ENCODE measurements at places on chromosomes 13 and 19.

DNA sequence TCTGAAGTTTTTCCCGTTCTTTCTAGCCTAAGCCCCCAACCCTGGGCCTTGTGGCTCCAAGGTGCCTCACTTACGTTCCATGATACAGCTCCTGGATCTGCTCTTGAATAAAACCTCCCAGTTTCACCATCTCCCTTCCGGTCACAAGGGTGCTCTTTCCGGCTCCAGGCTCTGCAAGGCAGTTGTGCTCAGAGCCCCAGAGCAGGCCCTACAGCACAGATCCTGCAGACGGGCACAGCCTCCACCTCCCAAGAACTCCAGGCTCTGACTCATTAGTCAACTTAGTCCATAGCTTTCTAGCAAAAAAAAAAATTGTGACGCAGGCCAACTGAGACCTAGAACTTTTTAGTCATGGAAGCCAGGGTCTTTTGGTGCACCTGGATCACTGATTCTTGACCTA lies 33.9 kb upstream of the SLC7A10 start:
- no peak for DNase-seq

GRCh38 chr13:30529085-30529834 lies 63.5 kb upstream of the HMGB1 start:
- no peak for DNase-seq

GRCh38 chr13:111874981-111875380 lies 192.0 kb upstream of the SOX1 start:
- no peak for DNase-seq

GRCh38 chr13:64817691-64818090 lies 2412.4 kb downstream of the PCDH9 start:
- DNase-seq: no peak

DNA sequence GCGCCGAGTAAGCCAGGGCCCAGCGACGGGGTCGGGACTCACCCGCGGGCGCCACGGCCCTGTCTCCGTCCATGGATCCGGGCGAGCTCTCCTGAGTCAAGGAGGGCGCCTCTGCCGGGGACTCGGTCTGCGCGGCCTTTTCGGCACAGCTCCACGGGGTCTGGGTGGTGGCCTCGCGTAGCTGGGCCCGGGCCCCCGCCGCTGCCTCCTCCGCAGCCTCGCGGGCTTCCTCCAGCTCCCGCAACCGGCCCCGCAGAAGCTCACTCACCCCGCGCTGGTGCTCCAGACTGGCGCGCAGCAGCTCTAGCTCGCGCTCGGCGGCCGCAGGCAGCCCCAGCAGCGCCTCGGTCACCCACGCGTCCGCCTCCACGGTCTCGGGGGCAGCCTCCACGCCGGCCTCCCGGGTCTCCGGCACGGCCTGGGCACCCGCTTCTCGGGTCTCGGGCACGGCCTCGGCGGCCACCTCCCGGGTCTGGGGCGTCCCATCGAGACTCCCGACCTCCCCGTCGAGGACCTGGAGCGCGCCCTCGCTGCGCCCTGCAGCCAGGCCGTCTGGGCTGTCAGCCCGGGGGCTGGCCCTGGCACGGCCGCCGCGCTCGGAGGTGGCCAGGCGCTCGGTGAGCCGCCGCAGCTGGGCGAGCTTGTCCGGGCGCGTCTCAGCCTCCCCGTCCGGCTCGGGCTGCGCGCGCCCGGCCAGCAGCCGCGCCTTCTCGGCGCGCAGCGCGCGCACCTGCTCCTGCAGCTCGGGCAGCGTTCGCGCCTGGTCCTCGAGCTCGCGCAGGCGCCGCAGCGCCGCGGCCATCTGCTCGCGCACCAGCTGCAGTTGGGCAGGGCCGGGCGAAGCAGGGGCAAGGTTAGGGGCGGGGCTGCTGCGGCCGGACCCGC lies 8.4 kb downstream of the KANK3 start:
- DNase-seq: no peak

- DNase-seq: no peak
These were observed 1.6 kb downstream of the GATAD2A start for GRCh38 chr19:19406878-19407632.

DNA sequence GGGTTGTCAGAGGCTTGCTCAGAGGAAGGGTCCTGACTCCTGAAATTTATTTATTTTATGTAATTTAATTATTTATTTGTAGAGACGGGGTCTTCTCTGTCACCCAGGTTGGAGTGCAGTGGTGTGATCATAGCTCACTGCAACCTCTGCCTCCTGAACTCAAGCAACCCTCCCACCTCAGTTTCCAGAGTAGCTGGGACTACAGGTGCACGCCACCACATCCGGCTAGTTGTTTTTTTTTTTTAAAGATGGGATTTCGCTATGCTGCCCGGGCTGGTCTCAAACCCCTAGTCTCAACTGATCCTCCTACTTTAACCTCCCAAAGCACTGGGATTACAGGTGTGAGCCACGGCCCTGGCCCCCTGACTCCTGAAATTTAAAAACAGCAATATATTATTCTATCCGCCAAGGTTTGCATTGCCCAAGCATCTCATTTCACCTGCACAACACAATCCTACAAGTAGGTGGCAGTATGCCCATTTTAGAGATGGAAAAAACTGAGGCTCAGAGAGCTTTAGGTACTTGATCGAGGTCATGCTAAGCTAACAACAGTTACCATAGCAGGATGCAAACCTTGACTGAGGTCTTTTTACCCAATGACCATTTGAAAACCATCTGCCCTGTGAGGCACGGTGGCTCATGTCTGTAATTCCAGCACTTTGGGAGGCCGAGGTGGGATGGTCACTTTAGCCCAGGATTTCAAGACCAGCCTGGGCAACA lies 18.1 kb downstream of the ARHGEF18 start:
- no peak for DNase-seq

DNA sequence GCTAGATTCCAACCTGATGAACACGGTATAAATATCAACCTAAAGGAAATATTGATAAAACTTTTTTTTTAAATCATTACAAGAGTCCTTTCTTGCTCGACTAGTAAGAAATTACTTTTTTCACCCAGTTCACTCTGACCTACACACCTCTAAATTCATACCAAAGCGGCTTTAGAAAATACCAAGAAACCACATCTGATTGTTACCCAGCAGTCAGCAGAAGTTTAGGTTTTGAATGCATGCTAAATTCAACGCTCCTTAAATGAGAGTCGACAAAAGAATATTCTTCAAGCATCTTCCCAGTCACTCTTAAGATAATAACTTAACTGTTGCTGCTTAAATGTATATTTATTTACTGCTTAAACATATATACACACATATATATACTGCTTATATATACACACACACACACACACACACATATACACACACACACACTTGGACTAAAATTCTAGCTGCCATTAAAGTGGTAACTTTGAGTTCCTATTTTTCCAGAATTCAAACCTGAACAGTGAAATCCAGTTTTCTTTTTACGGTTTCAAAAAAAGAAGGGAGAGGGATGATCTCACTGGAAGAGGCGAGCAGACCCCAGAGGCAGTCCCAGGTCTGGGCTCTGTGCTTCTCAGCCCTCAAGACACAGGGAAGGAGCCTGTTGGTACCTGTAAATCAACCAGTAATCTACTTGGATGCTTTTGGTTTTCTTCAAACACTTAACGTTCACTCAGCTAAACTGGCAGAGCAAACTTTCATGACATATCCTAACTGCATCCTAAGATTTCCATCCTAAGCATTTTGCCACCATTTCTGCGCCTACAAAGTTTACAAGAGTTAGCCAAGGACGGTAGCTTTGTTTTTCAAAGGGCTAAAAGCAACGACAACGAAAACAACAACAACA lies 1.7 kb downstream of the STK24 start:
- DNase-seq: no peak

- no peak for DNase-seq
These were observed 156.9 kb upstream of the TSHZ3 start for GRCh38 chr19:31506102-31506501.

DNA sequence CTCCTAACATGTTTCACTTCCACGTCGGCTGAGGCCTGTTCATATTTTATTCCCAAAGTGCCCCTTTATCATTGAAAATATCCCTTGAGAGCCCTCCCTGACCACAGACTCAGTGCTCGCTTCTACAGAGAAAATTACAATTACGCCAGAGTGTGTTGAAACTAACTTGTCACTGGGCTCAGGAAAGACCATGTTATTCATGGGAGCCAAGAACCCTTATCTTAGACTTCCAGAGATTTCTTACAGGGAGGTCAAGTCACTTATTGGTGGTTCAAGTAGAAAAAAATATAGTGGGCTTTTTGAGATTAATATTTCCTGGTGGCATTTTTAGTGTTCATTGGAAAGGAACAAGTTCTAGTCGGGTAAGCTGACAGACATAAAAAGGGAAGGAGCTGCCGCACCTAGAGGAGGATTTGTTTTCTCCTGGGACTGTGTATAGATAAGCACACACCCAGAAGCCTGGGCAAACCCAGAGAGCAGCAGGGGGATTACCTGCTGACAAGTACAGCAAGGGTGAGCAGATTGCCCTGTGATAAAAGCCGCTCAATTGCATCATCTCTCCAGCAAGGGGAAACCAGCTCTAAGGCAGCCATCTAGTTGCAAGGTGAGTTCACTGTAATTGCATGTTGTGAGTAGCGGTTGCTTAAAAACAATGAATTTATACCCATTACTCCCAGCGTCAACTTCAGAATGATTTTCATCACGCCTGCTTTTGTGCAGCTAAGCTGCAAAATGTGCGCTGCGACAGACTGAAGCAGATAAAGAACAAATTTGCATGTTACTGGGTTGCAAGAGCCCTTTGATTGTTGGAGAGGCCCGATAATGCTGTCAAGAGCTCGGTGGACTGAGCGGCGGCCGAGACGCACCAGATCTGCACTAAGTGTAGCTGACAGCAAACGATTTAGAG lies 46.2 kb downstream of the DCT start:
- no peak for DNase-seq

DNA sequence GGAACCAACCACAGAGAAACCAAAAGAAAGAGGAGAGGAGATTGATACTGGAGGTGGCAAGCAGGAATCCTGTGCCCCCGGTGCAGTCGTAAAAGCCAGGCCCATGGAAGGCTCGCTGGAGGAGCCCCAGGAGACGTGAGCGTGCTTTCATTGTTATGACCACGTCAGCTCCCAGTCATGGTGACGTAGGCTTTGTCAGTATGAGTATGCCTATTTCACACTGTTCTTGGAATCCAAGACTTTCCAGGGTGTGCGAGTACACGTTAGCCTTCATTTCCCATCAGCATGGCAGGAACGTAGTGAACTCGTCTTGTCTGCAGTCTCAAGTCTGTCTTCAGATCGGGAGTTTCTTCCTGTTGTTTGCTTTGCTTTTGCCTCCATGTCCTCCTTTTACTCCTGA lies 15.4 kb upstream of the CHAMP1 start:
- no peak for DNase-seq

- DNase-seq: no peak
These were observed 15.2 kb upstream of the KCTD15 start for GRCh38 chr19:33781415-33781935.

- DNase-seq: no peak
These were observed 6.0 kb downstream of the AKAP8L start for GRCh38 chr19:15412832-15413231.

DNA sequence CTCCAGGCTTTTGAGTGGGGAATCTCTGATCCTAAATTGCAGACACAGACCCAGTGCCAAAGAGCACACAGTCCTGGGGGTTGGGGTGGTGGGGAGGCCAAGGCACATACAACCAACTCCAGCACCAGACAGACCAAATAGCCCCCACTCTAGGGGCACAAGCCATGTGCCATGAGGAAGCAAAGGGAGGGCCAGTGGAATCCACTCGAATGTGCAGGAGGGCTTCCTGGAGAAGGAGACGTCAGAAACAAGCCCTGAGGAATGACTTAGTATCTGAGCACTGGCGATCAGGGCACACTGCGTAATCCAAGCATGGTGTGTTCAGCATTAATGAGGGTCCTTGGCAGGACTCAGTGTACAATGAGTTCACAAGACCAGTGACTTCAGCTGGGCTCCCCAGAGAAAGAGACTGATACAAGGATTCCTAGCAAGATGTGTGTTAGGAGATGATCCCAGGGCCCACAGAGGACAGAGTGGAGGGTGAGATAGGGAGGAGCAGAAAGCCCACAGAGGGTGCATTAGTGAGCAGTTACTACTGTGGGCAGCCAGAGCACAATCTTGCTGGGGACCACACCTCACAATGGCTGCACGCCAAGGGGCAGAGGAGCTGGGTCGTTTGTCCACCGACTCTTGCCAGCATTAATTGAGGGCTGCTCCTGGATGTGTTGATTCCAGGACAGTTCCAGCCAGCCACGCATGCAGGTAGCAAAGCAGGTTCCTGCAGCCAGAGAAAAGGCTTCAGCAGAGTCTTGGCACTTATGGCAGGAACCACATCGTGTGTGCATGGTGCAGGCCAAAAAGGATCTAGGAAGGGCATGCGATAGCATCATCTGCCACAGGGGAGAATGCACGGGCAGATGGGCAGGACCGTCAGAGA lies 152.6 kb upstream of the VSTM2B start:
- no peak for DNase-seq
